ENCODE measurements at places on chromosomes 5 and 9. TPM values are rescaled to one million over a fixed set of nuclear protein-coding genes. Genes with fewer than 3 reads are reported as not detected.
A peak's percentile ranks its signal among the peaks of the same experiment; 100 is the strongest.

- no peak for DNase-seq
Measured at GRCh38 chr5:35143841-35144240, 86.4 kb downstream of the PRLR start.

GRCh38 chr5:131109540-131110255 is 55.4 kb downstream of the HINT1 start:
- DNase-seq: no peak

DNA sequence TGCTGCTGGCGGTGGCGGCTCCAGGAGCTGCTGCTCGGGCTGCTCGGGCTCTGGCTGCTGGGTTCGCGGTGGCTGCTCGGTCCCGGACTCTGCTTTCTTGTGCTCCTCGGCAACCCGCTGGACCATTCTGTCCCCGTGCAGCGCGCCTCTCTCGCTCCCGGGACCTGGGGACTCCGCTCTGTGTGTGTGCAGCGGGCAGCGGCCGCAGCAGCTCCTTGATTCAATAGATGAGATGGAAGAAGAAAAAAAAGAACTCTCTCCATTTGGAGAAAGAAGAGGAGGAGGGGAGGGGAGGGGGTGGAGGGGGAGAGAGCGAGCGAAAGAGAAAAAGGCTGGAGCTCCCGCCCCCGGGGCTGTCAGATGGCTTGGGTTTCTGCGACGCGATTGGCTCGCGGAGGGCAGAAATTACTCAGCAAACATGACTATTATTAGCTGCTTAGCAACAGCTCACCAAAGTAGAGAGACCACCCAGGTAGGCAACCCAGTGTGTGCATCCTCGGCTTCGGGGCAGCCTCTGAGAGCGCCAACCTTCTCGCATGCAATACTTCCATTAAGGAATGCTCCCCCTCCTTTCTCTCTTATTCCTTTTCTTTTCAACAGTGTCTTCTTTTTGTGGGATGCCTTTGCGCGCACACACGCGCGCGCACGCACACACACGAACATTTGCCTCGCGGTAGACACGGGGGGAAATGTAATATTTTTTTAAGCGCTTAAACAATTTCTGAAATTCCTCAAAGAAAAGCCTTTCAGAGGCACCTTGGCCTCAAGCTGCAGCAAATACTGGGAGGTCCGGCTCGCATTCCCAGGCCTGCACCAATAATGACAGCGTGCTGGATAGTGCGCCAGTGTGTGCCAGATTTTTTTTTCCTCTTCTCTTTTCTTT is 7.6 kb downstream of the PTCH1 start:
- DNase-seq: peak; percentile 95

DNA sequence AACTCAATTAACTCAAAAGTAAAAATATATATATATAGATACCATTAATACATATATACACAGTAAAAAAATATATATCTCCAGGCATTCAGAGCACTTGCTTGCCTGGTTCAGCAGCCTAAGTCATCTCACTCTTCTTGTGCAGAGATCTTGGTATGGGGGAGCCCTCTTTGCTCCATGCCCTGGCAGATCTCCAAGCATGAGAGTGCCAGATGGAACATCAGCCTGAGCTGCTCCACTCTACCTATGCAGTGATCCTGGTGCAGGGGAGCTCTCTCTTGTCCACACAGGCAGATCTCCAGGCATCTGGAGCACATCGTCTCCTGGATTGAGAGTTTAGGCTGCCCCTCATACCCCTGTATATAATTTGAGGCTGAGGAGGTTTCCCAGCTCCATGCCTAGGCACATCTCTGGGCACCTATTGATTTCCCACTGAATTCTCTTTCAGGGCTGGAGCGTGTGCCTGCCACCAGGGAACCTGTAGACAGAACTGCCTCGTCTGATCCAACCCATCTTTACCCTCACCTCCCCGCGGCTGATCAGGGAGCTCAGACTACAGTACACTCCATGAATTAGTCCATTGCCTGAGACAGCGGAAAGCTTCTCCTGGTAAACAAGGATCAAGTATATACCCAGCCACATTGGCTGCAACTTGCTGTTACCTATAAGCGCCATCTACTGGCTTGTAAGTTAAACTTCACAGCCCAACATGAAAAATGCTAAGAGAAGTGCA is 342.4 kb upstream of the GRIA1 start:
- DNase-seq: no peak

- DNase-seq: no peak
Measured at GRCh38 chr5:80152778-80153177, 103.1 kb downstream of the SERINC5 start.

HRCT1 gene
- total RNA-seq: 3.7 TPM
